ENCODE measurements at places on chromosomes 3 and 15.
A peak's percentile ranks its signal among the peaks of the same experiment; 100 is the strongest.

DNA sequence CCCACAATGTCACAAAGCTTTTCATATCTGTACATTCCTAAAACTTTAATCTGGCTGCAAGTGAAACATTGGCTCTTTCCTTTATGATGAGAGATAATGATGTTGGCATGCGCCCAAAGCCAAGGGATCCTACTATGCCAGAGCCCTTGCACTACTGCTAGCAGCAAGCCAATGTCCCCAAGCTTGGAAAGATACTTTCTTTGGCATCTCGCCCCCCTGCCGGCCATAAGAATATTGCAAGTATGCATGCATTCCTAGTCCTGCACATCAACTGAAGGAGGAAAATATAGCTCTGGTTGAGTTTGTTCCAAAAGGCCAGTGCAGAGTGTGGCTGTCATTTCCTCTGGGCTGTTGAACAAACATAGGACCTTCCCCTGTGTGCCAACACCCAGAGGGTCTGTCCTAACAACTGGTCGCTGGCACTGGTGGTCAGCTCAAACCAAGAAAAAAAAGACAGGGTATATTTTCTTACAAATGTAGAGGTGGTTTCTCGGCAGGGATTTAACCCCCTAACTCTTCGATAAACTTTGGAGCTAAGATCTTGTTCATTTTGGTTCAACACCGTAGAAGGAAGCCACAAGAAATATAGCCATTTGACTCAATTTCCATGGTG, 120.9 kb upstream of the ZBED2 start:
- DNase-seq: no peak

- DNase-seq: no peak
Observed at GRCh38 chr15:88208396-88208795, 48.1 kb downstream of the NTRK3 start.

GRCh38 chr3:197015790-197016736, 13.6 kb downstream of the MELTF start:
- DNase-seq: no peak

GRCh38 chr3:64053117-64053516, 29.8 kb upstream of the PSMD6 start:
- DNase-seq: no peak

DNA sequence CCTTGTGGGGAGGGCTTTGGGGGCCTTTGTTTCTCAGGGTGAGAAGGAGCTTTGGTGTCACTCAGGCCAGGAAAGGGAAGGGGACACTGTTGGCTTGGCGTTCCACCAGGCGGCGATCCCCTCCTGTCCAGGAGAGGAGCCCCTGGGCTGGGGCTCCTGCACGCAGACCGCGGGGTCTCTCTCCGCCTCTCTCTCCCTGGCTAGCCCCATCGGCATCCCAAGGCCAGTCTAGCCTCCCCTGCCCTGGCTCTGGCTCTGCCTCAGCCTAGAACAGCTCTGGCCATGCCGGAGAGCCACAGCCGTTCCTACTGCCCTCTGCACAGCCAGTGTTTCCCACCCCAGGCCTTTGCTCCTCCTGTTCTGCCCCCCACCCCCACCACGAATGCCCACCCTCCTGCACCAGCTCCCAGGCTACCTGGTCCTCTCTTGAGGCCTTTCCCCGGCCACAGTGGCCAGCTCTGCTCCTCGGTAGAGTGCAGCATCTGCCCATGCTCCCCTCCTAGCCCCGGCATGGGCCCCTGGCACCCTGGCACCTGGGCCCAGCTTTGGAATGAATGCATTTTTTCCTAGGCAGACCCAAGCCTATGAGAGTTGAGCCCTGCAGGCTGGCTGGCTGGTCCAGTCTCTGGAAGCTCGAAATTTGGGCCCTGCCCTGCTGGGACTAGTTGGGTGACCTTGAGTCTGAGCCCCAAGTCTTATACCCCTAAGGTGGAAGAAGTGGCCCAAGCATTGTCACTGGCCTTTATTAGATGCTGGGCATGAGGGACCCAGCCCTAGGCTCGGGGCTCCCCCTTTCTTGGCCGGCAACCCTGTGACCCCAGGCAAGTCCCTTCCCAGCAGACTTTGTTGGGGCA, 2.4 kb downstream of the PLXNA1 start:
- DNase-seq: no peak

DNA sequence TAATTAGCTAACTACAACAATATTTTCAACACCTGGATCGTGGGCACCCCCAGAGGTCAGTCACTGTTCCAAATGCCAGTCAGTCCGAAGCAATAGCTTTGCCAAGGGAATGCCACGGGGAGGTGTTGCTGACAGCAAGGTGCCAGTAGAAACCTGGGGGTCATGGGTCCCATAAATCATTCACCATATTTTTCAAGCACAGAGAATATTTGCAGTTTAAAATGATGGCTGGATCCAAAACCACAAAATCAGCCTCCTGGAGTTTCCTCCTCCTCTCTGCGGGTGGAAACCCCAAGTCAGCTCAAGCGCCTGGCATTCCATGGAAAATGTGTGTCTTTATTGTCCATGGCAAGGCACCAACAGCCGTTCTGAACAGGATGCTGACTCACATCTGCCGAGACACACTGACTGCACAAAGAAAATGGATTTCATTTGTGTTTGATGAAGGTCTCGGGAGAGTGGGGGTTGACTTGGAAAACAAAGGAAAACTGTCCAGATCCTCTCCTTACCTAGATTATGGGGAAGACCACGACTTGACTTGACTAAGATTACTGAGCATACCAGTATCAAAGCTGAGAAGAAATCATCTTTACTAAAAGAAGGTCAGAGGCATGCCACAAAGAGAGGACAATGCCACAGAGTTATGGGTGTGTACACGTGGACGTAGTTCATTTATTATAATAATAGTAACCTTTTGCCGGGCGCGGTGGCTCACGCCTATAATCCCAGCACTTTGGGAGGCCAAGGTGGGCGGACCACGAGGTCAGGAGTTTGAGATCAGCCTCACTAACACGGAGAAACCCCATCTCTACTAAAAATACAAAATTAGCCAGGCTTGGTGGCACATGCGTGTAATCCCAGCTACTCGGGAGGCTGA, 26.4 kb downstream of the ANXA2 start:
- no peak for DNase-seq

DNA sequence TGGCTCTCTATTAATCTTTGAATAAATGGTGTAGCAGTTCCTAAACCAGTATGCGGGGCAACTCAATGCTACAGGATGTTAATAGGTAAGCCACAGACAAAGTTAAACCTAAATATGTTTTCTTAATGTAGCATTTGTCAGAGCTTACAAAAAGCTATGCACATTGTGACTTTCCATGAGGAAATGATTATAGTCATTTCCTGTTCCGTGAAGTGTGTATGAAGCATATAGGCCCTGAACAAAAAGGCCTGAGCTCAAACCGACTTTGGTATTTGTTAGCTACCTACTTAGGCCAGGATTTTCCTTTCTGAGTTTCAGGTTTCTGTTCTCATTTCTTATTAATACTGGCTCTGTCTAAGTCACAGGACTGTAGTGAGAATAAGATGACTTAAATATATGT, 14.2 kb downstream of the ZNF80 start:
- DNase-seq: no peak

DNA sequence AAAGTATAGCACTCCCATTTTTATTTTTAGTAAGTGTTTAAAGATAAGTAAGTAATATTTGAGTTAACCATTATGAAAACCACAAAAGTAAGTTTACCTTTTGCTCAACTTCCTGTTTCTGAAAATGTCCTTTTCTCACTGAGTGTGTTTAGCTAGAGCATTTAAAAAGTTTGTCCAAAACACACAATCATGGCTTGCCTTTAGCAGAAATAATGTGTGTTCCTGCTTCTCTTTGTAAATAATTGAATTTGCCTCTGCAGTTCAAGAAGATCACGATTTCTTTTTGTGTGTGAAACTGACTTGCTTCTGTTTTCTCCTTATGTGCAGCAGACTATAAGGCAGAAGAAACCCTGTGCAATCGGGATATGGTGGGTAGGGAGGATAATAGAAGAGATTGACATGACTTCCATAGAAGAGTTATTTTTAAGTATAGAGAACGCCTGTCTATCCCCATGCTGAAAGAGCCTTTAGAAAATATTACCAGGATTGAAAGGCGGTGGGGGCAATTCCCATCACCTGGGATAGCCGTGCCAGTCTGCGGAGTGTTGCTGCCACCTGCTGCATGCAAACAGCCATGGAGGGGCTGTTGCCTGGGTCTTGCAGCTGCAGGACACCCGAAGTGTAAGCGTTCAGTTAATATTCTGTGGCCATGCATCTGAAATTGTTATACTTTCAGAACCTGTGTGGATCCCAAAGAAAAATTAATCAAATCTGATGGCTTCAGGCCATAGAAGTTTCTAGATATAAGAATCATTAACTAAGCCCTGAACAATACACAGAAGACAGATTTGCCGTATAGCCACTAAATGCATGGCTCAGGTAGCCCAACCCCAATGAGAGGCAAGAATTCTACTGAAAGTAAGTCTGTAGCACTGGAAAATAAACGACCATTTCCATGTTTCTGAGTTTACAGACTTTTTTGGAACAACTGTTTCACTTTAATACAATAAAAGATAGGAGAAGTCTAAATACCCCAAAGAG, 2.4 kb upstream of the CD96 start:
- peak; percentile 11 for DNase-seq

- DNase-seq: no peak
Observed at GRCh38 chr15:74420193-74420905, 13.4 kb downstream of the SEMA7A start.

DNA sequence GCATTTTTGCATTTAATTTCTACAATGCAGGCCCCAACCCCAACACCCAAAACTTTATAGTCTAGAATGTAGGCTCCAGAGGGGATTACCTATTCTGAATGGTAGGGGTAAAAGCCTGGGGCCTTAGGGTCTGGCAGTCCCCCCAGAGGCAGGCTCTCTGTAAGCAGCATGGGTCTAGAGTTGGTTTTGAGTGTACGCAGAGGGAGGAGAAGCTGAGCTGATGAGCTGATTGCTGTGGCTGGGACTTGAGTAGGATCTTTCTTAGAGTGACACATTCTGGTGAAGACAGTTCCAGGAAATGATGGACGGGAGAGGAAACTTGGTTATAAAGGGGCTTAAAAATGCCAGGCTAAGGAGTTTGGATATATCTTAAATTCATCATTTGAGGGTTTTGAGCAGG, 2.1 kb downstream of the LPP start:
- no peak for DNase-seq

- DNase-seq: no peak
Observed at GRCh38 chr3:40915346-40915865, 283.9 kb upstream of the CTNNB1 start.

GRCh38 chr15:37967788-37968187, 33.3 kb downstream of the TMCO5A start:
- no peak for DNase-seq

GRCh38 chr15:40355976-40356585, 1.9 kb upstream of the DISP2 start:
- no peak for DNase-seq

- no peak for DNase-seq
Observed at GRCh38 chr3:46489875-46490274, 7.9 kb upstream of the RTP3 start.

DNA sequence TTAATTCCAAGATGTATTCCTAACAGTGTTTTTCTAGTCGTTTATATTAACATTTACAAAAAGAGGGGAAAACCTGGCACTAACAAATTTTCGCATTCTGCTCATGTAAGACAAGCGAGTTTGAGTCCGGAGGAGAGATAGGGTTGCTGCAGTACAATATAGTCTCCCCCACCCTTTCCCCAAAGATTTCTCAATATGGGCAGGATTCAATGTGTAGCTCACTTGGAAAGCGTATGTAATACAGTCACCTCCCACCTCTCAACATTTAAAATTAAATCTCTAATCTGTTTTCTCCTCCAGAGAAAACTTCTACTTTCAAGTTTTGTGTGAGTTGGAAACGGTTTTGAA, 57.9 kb downstream of the CMSS1 start:
- DNase-seq: no peak

DNA sequence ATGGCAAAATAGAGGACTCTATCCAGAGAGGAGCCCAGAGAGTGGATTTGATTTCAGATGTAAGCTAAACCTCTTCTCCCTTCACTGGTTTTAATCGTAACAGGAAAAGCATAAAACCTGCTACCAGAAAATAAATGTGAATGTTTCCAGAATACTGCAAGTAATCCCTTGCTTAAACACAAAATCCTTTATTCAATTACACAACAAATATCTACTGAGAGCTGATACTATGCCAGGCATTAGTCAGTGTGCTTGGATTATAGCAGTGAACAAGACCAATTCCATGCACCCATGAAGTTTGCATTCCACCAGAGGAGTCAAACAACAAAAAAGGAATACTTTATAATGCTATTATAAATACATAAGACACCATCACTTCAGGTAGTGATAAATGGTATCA, 15.1 kb downstream of the AVEN start:
- DNase-seq: no peak

DNA sequence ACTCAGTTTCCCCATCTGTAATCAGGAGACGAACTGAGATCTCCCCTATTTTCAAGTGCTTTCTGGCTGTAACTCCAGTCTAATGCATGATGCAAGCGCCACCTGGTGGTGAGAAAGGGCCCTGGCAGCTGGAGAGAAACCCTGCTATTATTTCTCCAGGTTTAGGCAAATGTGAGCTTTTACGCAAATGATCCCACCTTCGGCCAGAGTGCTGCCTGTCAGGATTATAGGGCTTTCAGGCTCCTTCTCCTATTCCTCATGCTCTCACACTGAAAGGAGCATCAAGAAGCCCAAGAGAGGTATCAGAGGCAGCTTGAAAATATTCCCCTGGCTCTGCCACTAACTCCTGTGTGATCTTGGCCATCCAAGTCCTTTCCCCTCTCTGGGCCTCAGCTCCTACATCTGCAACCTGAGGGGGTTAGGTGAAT, 93.9 kb upstream of the RASGRF1 start:
- DNase-seq: peak; percentile 31

- no peak for DNase-seq
Observed at GRCh38 chr3:109268181-109268580, 48.1 kb downstream of the DPPA2 start.

DNA sequence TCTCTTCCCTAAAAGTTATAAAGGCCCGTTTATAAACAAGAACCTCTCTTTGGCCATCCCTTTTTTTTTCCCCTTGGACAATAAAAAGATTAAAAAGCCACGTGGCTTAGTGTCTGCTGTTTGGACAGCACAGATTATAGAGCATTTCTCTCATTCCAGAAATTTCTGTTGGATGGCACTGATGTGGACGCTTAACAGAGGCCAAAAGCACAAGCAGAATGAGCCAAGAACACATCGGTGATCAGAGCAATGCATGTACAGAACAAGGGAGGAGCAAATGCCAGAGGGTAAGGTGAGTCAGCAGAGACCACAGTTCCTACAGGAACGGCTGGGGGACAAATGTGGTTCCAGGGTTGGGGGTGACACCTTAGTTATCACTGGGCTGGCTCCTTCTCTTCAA, 30.3 kb upstream of the CTNNB1 start:
- no peak for DNase-seq

- DNase-seq: no peak
Observed at GRCh38 chr15:66613743-66614142, 47.9 kb upstream of the LCTL start.

- DNase-seq: no peak
Observed at GRCh38 chr3:121740896-121741295, 8.6 kb downstream of the GOLGB1 start.

Data from urinary bladder (tissue), 4 donors.